HuH-7 (cell line): ENCODE measurements at places on chromosomes 2 and 18.

GRCh38 chr2:230075988-230076631, 7.4 kb upstream of the SLC16A14 start:
- no peak for DNase-seq

DNA sequence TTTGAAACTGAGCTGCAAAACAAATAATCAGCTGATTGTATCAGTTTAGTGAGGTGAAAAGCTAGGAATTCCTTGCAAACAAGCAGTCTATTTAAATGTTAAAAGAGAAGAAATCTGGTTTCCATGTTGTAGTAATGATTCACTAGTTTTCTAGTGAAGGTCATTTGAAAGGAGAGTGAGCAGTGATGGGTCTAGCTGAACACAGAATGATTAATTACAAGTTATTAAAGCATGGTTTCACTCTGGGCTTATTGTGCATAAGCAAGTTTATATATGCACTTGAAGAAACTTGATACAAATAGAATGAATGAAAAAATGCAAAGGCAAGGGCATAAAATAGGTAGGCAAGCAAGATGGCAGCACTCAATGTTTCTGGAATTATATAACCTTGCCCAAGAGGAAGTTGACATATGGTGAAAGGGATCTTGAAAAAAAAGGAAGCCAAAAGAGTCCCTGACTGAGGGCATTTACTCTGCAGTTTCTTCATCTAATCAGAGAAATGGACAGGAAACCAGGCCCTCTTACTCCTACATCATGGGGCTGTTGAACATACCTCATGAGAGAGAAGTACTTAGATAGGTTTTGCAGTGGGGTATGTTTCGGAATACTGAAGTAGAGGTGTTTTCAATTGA, 53.2 kb downstream of the PLCL1 start:
- no peak for DNase-seq

DNA sequence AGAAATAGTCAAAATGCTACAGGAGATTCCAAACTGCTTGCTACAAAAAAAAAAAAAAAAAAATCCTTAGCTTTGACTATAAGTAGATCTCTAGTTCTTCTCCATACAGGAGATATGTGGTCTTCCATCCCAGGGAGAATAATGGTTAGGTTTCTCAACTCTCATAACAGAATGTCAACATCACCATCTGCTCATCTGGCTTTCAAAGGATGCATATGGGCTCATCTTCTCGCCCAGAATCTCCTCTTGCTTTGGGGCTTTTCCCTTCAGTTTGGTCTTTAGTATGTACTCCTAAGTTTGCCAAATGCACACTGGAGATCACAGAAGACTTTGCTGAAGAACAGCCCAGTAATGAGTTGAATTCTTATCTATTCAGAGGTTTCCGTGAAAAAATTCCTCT, 240.7 kb downstream of the NRXN1 start:
- no peak for DNase-seq

- DNase-seq: no peak
Measured at GRCh38 chr2:46241344-46241743, 55.9 kb upstream of the EPAS1 start.

DNA sequence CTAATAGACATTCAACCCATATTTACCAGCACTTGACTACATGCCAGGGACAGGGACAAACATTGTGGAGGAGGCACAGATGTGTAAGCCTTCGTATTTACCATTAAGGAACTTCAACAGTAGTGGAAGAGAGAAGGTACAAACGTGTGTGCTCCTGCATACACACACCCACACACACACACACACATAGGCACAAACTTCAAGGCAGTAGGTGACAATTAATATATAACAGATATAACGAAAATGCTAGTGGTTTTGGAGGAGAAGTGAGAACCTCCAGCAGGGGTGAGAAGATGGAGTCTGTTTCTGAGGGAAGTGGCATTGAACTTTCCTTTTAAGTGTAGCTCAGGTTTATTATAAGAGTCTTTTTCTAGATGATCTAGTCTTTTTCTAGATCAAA, 231.1 kb downstream of the SETBP1 start:
- no peak for DNase-seq

DNA sequence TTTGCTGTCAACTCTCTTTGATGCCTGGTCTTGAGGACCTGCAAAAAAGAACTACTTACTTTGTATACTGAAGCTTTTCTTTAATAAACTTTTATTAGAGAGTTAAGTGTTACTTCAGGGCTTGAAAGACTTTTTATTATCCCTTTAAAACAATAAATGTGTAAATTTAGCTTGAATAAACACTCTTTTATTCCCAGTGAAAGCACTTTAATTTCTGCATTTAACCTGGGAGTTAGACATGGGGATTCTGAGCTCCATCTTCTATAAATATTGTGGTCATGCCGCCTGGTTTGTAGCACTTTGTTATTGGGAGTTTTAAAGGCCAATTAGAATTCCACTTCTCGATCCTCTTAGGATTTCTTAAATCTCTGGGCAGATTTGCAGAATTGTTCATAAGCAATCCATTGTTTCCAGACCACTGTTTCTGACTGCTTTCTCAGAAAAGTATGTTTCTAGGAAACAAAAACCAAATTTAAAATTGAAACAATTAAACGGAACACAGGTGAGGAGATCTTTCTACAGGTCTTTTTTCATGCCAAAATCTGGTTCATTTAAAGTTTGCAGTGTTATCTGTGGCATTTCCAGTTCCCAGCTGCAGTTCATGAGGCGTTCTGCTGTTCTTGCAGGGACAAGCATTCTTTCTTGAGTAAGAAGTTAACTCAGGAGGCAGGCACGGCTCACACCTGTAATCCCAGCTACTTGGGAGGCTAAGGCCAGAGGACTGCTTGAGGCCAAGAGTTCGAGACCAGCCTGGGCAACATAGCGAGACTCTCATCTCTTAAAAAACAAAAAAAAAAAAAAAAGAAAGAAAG, 18.1 kb upstream of the E2F6 start:
- DNase-seq: no peak

DNA sequence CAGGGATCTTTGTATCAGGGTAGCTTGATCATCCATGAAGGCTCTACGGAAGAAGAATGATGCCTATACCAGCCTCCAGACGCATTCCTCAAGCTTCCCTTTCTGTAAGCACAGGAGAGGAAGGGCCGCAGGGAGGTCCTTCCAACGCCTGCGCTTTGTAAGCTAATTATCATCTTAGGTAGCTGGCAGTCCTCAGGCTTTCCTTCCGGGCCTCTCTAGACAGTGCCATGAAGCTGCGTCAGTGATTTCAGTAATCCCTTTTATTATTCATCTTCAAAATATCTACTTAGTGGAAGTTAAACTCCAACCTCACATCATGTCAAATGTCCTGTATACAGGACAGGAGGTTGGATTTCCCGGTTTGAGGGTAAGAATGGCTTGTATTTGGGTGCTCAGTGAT, 92.3 kb downstream of the ETAA1 start:
- no peak for DNase-seq
